CD4-positive, alpha-beta T cell treated with Interleukin-21 for 1 hour (primary cell): ENCODE measurements at places on chromosomes 5 and 9.

- DNase-seq: no peak
Measured at GRCh38 chr5:132853323-132853722, 12.9 kb downstream of the GDF9 start.

GRCh38 chr9:107422189-107423185 lies 67.1 kb downstream of the KLF4 start:
- peak; percentile 13 for DNase-seq

DNA sequence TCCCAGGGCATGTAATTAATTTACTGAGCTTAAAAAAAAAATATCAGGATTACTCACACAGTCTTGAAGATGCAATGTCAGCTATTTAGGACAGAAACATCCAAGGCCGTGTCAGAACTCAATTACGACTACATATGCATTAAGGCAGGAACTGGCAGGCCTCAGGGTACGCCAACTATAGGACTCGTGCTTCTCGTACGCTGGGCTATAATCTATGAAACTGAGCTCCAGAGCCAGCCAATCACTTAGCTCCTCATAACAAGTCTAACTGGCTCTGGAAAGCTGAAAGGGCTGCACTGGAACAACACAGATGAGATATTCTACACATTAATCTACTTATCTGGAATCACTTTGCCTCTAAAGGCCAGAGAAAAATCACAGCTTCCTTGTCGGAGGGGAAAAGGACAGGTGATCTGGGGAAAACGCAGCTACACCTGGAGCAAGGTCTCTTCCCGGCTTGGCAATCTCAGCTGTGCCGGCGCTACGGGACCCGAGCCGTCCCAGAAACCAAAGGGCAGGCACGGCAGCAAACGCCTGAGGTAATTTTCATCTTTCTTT lies 212.0 kb downstream of the DEPDC1B start:
- no peak for DNase-seq

DNA sequence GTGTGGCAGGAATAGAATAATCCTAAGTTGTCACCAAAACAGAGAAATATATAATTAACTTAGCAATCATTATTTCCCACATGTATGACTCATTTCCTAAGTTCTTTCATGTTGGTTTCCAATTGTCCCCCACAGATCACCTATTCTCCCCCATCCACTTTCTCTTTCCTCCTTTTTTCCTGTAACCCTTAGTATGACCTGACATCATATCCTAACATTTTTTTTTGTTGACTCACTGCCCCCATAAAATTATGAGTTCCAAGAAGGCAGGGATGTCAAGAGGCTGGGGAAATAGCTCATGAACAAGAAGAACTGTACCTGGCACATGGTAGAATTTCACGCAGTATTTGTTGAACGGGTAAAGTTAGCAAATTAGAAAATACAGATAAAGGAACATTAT lies 186.7 kb downstream of the DCP2 start:
- no peak for DNase-seq

GRCh38 chr5:138819081-138819480 lies 56.1 kb downstream of the LRRTM2 start:
- no peak for DNase-seq

GRCh38 chr5:16727755-16728325 lies 111.0 kb upstream of the RETREG1 start:
- no peak for DNase-seq

GRCh38 chr5:159017786-159018185 lies 81.9 kb downstream of the EBF1 start:
- no peak for DNase-seq

DNA sequence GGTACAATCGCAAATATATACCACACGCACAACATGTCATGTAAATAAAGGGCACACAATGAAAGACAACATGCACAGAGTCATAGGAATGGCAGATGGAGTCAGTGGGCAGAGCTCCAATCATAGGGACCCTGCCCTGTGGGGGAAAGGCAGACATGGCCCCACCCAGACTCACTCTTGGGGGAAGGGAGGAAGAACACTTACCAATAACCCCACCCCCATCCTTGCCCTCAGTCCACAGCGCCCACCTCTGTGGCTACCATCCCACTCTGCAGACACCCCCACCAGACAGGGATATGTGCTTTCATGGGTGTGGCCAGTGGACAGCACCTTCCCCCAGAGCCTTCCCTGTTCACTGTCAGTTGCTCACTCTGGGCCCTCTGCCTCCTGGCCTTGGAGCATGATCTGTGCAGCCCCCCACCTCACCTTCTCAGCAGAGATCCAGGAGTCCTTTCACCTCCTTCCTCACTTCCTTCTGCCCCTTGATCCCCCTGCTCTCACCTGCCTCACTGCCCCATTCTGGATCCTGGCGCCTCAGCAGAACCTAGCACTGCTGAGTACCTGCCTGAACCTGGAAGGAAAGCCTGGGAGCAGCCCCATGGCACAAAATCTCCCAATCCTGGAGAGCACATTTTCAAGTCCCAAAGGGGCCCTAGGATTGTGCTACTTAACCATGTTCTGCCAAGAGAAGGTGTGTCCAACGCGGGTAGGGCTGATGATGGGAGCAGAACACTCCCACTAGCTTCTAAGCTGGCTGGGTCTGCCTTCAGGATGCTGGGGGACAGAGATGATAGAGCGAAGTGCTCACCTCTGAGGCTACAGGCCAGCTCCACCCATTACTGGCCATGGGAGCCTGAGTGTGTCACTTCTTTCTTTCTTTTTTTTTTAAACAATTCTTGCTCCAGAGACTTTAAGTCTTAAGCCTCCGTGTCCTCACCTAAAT lies 1.5 kb upstream of the PHF19 start:
- peak; percentile 37 for DNase-seq

GRCh38 chr9:106889061-106889590 lies 26.2 kb downstream of the ZNF462 start:
- DNase-seq: no peak
